Germinal center (tissue), 1 donor: ENCODE measurements at places on chromosomes 3 and 15.

GRCh38 chr3:106329521-106329920 lies 460.7 kb upstream of the CBLB start:
- DNase-seq, result peak; percentile 5

DNA sequence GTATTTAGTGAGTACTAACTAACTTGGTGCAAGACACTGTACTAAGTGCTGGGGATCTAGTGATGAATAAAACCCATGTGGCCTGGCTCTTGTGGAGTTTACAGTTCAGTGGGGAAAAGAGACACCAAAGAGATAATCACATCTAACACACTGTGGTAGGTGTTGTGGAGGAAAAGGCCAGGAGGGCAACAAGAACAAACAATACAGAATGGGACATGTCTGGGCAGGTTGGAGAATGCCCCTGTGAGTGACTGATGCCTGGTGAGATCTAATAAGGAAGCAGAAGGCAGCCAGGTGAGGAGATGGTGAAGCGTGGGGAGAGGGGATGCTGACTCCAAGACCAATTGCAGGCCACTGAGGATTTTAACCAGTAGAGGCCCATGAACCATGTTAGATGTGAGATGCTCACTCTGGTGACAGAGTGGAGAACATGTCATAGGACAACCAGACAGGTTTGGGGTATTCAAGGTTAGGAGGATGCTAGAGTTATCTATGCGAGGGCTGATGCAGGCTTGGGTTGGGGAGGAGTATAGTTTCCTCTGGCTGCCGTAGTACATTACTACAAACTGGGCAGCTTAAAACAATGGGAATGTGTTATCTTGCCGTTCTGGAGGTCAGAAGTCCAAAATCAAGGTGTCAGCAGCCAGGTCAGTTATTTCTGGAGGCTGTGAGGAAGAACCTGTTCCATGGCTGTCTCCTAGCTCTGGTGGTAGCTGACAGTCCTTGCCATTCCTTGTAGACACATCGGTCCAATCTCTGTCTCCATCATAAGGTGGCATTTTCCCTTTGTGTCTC lies 81.4 kb downstream of the ARNT2 start:
- no peak for DNase-seq

DNA sequence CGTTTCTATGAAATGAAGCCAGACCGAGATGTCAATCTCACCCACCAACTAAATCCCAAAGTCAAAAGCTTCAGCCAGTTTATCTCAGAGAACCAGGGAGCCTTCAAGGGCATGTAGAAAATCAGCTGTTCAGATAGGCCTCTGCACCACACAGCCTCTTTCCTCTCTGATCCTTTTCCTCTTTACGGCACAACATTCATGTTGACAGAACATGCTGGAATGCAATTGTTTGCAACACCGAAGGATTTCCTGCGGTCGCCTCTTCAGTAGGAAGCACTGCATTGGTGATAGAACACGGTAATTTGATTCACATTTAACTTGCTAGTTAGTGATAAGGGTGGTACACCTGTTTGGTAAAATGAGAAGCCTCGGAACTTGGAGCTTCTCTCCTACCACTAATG lies 41.9 kb upstream of the TRA2B start:
- DNase-seq, result no peak

- DNase-seq, result no peak
These were observed 59.8 kb downstream of the LRRC3B start for GRCh38 chr3:26682406-26682805.

- DNase-seq, result no peak
These were observed 112.7 kb downstream of the APBA2 start for GRCh38 chr15:28998511-28998910.

DNA sequence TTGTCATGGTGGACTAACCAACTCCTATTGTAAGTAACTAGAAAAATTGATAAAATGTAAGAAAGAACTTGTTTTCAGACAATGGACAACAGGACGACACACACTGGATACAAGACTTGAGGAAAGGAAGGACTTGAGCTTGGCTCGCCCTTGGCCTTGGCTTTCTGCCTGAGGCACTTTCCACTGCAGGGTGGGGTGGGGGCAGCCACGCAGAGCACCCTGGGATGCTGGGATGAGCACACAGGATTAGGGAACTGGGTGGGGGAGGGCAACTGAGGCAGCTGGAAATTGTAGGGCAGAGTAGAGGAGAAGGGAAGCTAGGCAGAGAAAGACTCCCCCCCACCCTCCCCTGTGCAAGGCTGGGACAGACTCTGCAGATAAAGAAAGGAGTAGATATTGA lies 25.5 kb upstream of the HHATL start:
- DNase-seq, result no peak

GRCh38 chr15:32956006-32956405 lies 238.2 kb downstream of the GREM1 start:
- DNase-seq, result peak; percentile 23

- no peak for DNase-seq
These were observed 68.4 kb upstream of the HACD2 start for GRCh38 chr3:123653221-123653682.

GRCh38 chr3:12300137-12300536 lies 11.3 kb downstream of the PPARG start:
- no peak for DNase-seq

DNA sequence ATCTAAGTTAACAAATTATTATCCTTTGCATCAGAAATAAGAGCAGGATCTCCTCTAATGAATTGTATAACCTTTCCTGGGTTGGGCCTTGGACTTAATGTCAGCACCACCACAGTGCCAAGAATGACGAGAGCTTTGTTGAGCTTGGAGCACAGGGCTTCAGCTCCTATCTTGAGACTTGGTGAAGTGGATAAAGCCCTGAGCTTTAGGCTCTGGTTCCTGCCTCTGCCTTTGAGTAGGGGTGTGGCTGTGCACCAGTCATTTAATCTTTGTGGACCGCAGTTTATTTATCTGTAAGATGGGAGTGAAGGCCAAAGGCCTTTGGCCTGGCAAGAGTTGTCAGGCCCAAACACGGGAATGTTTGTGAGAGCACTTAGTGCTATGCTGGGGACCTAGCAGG lies 162.2 kb downstream of the VGLL4 start:
- DNase-seq, result no peak

- DNase-seq, result no peak
These were observed 2.2 kb downstream of the LTF start for GRCh38 chr3:46462511-46462910.

DNA sequence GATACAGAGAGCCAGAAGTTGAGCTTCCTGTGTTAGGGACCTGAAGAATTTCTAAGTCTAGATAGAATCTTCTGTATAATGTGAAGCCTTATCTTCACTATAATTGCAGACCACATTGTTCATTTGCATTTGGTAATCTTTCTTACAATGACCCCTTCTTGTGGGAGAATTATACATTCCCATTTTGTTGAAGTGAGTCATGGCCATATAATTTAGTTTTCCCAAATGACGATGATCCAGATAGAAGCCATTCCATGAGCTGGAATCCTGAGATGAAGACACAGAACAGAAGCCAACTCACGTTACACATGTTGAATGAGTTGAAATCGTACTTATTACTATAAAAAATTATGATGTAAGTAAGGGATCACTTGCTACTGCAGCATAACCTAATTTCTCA lies 187.8 kb downstream of the TUSC7 start:
- no peak for DNase-seq

DNA sequence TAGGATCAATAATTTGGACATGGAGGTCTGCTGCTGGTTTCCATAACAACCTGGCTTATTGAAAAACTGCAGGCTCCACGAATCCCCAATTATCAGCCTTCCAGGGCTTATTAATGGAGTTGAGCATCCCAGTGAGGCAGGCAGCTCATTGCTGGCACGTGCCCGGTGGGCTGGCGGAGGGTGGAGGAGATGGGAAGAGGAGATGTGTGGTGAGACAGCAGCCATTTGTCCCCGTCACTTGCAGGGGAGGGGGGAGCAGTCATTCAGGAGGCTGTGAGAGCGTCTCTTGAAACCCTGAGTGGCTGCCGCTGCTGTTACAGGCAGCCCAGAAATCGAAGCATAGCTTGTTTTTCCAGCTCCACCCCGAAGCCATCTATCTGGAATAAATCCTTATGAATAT lies 70.6 kb downstream of the GAP43 start:
- no peak for DNase-seq

DNA sequence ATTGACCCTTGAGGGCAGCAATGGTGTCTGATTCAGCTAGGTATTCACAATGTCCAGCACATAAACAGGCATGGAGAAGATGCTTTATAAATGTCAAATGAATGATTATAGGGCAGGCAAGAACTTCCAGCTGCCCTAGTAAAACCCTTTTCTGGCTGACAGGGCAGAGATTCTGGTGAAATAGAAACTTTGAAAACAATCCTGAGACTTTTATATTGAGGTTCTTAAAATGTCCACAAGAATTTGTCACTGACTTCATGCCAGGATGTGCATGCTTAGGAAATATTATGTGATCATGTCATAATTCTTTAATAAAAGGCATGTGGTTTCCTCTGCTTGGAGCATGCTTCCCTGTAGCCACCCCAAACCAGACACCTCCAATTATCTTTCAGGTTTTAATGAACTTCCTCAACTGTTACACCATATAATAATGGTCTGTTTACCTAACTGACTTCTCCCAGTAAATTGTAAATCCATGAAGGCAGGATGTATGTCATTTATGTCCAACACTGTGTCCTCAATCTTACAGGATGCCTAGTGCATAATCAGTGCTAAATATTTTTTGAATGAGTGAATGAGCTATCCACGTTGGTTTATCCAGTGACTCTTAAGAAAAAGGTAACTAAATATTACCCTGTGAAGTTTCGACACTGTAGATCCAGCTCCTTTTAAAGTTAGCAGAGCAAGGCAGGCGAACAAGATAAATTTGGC lies 43.4 kb upstream of the CLRN1 start:
- no peak for DNase-seq

DNA sequence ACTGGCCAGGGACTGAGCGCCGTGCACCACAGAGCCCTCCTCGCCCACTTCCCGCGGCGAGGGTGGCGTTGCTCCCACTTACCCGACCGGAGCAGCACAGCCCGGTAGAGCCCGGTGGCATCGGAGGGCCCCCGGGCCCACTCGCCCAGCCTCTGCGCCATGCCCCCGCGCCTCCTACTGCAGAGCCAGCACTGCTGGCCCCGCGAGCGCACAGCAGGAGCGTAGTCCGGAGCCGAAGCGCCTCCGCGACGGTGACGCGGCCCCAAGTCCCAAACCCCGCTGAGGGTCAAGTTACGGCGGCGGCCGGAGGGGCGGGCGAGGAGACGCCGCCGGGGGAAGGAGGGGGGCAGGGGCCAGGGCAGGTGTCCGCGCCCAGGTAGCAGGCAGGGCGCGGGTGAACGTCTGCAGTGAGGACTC lies 9.6 kb upstream of the FAM107A start:
- DNase-seq, result no peak

- no peak for DNase-seq
These were observed 65.3 kb downstream of the CLASP2 start for GRCh38 chr3:33652736-33653135.

DNA sequence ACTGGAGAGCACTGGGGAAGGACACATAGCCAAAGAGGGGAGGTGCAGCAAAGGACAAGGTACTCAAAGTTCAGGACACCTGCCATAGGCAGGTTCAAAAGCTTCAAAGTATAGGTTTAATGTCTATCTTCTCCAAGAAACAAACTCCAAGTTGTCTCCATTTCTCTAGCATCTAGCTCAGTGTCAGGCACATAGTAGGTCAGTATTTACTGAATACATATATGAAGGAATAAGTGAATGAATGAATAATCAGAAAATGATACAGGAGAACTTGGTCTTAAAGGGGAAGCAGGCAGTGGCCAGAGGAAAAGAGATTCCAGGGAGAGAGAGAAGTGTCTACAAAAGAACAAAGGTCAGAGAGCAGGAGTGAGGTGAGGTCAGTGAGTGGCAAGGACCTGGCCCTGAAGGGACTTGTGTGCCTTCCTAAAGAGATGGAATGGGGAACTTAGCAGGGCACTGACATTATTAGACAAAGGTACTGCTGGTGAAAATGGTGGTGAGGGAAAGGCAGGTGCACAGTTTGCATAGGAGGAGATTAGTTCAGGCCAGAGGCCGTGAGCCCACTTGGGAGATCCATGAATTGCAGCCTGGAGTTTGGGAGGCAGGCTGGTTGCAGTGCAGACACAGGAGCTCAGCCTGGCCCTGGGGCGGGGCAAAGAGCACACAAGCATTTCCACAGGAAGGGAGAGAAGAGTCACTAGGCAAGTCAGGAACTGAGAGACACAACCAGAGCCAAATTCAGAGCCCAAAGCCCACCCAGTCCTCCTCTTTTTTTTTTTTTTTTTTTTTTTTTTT lies 21.4 kb downstream of the TBC1D2B start:
- peak; percentile 30 for DNase-seq

GRCh38 chr3:172354931-172355499 lies 93.2 kb downstream of the GHSR start:
- DNase-seq, result no peak

DNA sequence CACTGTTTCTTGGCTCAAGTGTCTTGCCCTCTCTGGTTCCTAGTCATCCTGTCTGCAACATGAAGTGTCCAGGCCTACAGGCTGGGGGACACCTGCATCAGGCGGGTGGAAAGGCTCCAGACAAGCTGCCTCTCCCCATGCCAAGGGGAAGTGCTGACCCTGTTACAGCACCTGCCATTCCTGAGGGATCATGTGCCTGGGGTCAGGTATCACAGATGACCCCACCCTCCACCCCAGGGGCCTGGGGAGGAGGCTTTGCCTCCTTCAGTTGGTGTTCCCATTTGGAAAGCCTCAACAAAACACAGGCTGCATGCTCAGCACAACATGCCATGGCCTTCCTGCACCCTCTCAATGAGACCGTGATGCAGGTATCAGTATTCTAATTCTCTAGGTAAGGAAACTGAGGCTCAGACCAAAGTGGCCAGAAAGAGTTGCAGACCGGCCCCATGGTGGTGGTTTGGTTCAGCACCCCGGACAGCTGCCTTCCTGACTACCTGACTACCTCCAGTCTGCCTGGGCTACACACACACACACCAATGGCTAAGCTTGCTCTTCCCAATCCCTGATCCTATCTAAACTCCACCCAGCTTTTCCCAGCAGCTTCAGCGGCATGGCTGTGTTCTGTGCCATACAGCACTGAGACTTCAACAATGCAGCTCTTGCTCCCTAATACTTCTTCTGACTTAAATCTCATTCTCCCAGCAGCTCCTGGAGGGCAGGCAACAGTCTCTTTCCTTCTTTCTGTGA lies 69.7 kb upstream of the LINGO1 start:
- DNase-seq, result no peak

DNA sequence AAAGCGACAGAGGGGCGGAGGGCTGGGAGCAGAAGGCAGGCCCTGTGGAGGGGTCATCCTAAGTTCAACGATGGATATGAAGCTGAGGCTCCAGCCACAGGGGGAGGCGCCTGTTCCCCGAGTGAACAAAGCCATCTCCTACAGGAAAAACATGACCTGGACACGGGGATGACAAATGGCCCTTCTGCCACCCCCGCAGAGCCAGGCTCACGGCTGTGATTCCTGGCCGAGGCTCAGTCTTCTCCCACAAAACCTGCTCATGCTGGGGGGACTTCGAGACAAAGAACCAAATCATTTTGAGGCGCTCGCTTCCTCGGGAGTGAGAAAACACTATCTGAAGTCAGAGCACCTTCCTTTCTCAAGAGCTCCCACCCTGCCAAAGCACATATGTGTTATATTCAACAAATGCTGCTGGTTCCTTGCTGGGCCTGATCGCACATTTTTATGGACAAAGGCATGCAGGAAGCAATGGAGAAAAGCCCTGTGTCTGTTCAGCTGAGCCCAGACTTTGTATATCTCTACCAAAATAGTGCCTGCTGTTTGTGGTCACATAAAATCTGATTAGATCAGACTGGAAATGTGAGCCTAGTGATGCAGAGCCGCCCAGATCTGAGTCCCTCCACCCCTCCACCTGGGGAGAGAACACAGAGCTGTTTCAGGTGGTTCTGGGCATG lies 5.6 kb downstream of the RBP1 start:
- no peak for DNase-seq

GRCh38 chr15:88839961-88840360 lies 36.7 kb downstream of the ACAN start:
- no peak for DNase-seq
